AG04450 (cell line): ENCODE measurements at places on chromosomes 7 and 10. TPM values are rescaled to one million over a fixed set of nuclear protein-coding genes. Genes with fewer than 3 reads are reported as not detected.

The TMEM273 gene
- polyA plus RNA-seq: not detected in 2 replicates

DNA sequence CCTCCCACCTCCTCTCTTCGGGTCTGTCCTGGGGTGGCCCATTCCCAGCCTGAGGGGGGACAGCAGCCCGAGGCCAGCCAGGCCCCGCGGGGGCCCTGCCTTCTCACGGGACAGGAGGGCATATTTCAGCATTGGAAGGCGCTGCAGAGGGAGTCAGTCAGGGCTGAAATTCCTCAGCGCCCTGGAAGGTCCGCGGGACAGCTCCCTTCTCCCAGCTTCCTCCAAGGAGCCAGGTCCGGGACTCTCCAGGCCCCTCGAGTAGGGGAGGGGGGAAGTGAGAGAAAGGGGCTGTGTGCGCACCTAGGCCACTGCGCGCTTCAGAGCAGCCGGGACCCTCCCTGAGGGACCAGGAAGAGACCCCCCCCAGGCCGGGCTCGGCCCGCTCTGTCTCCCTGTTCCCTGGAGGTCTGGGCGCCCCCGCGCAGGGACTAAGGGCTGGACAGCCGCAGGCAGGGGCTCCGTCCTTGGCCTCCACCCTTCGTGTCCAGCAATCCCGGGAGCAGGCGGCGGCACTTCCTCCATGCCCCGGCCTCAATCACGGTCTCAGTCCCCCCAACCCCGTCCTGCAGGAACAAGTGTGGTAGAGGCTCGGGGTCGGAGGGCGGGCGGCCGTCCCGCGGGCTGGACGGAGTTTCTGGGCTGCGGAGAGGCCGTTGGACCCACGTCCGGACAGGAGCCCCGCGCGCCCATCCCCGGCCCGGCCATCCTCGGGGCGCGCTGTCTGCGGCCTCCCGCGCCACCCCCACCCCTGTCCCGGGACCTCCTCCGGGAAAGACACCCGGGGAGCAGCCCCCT is 6.0 kb upstream of the ELFN1 start:
- DNase-seq: no peak

The ZNF804B gene
- not detected in 2 replicates for polyA plus RNA-seq

The GPR85 gene
- 5.0 and 6.6 TPM in 2 replicates for polyA plus RNA-seq

The PIK3AP1 gene
- 0.05 and 0.16 TPM in 2 replicates for polyA plus RNA-seq

The GPR37 gene
- polyA plus RNA-seq: 5.5 and 11.2 TPM in 2 replicates

DNA sequence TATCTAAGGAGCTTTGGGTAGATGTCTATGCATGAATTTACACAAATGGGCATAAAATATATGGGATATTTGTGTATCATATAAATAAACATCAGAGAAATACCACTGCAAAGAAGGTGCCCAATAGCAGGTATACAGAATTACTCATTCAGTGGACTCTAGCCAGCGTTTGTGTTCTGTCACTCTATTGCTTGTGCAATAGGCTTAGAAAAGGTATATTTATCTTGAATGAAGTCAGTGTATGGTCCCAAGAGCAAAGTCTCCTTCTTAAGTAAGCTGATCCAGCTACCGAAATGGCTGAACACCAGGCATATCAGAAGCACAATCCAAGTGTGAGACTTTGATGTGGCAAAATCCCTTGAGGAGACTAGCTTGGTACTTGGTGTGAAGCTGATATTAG is 1058.4 kb downstream of the SORCS1 start:
- no peak for DNase-seq

The NIPSNAP2 gene
- 61.9 and 90.6 TPM in 2 replicates for polyA plus RNA-seq

GRCh38 chr7:158534598-158534997 is 53.0 kb downstream of the PTPRN2 start:
- DNase-seq: no peak

The NYAP1 gene
- 0.35 and 0.38 TPM in 2 replicates for polyA plus RNA-seq

DNA sequence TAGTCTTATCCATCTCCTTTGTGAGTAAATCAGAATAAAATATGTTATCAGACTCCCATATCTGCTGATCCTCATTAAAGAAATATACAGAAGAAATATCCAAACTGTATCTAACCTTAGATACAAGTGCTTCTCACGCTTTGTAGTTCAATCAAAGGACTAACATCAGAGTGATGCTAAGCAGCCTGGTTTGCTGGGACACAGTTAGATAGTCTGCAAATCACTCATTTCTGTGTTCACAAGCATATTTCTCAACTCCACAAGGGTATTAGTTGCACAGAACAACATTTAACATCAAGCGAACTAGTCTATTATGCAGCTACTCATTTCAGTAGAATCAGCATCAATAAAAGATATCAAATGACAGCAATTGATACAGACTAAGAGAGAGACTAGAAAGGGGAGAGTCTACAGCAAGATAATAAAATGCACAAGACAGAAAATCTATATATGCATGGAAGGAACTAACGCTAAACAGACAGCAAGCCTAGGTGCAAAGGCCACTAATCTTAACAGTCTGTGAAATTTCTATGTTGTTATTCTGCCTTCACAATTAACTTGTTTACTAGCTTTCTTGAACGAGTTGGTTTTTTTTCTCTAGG is 30.0 kb downstream of the DNAJC12 start:
- no peak for DNase-seq

DNA sequence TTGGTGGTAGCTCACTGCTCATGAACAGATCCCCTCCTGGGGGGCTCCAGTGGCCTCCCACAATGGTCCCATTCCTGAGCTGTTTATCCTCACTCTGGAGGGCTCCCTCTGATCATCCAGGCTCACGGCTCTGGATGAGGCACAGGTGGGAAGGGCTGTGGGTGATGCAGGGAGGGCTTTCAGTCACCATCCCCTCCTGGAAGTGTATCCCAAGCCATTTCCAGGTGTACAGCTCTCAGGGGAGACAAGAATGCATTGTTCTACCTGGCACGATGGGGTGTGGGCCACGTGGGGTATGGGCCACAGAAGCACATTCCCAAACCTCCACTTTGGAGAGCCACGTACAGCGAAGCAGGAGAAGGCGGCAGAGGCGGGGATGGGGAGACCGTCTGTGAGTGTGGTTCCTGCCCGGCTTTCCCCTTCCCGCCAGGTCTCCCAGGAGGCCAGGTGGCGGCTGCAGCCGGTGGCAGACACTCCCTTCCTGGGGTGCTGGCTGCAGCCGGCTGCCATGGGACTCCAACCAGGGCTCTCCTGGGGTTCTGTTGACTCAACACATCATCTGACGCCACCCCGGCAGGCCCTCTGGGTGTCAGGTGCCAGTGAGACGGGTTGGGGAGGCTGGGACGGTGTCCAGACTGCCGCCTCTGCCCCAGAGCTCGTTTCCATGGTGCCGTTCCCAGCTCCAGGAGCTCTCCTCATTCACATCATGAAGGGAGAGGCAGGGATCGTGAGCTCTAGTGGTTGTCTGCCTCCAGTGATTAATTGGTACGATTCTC is 169.7 kb upstream of the RHEB start:
- no peak for DNase-seq

- no peak for DNase-seq
These were observed 48.1 kb downstream of the PARD3 start for GRCh38 chr10:34766811-34767494.

GRCh38 chr10:98956576-98957260 is 278.9 kb downstream of the HPSE2 start:
- DNase-seq: no peak

The ABCB8 gene
- 10.7 and 13.7 TPM in 2 replicates for polyA plus RNA-seq

The SCIN gene
- polyA plus RNA-seq: not detected in 2 replicates

GRCh38 chr7:82294382-82294784 is 149.2 kb downstream of the CACNA2D1 start:
- DNase-seq: no peak

DNA sequence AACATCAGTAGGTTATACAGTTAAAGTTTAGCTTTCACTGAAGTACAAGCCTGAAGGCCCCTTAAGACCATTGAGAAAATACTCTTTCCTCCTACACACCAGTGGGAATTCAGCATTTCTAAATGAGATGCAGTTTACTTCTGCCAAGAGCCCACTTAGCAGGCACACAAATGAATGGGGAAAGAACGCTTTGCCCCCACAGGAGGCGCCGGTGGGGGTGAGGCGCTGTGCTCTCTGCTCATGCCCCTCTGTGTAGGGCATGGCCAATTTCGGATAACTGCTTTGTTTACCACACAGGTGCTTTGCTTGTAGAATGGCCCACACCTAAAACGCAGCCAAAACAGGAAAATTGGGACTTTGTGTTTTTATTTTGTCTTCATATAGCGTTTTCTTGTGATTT is 15.9 kb upstream of the LAT2 start:
- no peak for DNase-seq

The HACD1 gene
- polyA plus RNA-seq: 42.0 and 53.7 TPM in 2 replicates

DNA sequence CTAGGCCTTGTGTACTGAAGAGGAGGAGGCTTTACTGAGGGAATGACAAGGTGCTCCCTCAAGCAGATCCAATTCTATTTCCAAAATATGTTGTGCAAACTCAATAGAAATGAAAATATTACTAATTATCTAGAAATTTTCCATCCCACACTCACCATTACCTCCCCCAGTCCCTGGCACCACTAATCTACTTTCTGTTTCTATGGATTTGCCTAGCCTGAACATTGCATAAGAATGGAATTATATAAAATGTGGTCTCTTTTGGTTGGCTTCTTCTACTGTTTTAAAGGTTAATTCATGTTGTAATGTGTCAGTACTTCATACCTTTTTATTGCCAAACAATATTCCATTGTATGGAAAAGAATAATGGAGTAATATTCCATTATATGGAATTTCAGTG is 18.7 kb upstream of the NUB1 start:
- no peak for DNase-seq

The LRRD1 gene
- not detected in 2 replicates for polyA plus RNA-seq

DNA sequence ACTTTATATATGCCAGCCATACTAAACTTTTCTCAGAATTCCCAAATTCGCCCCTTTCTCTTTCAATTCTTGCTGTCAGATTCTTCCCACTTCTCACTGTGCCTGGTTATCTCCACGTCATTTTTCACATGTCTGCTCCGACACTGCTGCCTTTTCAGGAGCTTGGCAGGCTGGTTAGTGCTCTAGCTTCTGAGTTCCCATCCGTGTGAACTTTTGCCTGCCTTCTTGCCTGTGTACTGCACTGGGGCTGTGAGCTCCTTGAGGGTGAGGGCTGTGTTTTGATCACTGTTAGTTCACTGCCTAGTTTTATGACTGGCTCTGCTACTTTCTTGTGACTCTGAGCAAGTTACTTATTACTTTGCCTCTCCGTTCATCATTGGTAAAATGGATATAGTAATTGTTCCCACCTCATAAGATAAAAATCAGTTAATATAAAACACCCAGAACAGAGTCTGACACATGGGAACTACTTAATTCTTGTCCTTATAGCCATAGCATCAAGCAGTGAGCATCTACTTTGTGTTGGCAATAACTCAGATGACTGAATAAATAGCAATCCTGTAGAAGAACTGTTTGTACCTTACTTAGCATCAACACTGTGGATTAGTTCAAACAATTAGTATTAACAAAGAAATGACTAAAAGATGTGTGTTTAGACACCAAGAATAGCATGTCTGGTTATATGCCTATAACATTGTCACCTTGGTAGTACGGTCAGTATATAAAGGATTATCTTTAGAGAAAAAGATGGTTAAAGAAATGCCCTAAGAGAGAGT is 5.5 kb downstream of the GSTO1 start:
- no peak for DNase-seq

- peak; percentile 13 for DNase-seq
These were observed 101.9 kb upstream of the ARHGAP21 start for GRCh38 chr10:24825551-24825950.

GRCh38 chr7:91837397-91838070 is 43.0 kb downstream of the MTERF1 start:
- no peak for DNase-seq

DNA sequence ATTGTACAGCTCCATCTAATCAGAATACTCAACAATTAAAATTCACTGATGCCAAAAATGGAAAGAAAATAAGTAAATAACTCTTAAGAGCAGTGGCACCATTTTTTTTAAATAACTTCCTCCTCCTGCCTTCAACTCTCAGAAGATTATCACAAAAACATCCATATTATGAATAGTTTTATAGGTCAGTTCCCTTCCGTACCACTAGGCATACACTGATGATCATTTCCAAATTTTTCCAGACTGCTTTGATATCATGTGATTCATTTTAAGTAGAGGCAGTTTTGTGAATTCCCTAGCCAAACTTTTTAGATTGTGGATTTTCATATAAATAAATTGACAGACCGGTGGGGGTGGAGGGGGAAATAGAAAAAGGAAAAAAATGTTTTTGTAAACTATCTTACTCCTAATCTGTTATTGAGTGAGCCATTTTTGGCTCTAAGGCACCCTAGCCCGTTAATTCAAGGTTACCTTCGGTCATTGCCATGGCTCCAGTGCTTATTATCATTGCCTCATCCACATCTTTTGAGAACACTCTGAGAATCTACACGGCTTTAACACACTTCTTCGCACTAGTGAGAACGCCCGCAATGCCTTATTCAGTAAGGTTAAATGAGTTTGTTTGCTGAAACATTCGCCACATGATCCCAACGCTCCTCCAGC is 1.0 kb downstream of the FAM107B start:
- DNase-seq: no peak

The FFAR4 gene
- polyA plus RNA-seq: not detected in 2 replicates
